ENCODE measurements at places on chromosomes 7 and 10.

DNA sequence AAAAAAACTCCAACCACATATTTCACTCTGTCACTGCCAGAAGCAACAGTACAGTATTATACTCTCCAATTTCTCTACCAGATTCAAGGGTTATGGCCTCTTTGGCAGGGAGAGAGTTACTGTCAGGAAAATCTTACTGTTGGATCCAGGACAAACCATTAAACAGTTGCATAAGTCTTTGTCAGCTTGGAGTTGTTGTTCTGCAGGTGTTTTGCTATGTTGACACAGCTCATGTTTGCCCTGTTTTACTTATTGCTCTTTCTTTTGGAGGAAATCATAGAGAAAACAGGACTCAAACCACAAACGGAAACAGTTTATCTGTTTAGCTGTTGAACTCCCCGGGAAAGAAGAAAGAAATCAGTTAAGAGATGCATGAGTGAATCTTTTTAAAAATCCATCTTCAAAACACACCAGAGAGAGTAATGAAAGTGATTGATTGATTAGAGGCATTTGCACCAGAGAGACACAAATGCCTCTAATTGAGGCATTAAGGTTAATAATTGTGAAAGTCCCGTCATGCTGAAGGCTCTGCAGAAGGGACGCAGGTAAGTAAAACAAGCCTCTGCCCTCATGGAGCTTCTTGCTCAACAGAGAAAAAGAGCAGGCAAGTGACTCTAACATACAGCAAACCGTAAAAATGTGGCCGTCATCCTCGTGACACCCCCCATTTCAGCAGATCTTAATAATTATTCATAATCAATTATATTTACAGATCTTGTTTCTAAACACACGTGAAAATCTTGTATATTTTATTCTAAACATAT is 38.7 kb upstream of the ARHGAP21 start:
- DNase-seq, result no peak

DNA sequence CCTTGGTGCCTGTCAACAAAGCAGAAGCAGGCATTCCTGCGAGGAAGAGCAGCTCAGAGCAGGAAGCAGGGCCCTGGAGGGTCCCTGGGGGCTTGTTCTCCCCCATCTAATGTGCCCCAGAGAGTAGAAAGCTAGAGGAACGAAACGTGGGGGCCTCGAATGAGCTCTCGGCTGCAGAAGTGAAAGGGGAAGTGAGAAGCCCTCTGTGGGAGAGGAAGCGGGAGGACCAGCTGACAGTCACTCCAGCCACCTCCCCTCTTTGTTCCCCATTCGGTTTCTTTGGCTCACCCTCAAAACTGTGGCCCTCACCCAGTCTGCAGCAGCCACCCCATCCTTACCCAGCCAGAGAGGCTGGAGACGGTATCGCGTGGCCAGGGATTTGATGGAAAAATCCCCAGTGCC is 25.0 kb downstream of the C10orf105 start:
- DNase-seq, result no peak

GRCh38 chr10:78774999-78775711 is 293.6 kb upstream of the ZMIZ1 start:
- DNase-seq, result no peak

- DNase-seq, result no peak
These were observed 7.4 kb downstream of the IFIT3 start for GRCh38 chr10:89335226-89335625.

- DNase-seq, result no peak
These were observed 187.6 kb upstream of the NEBL start for GRCh38 chr10:21084700-21085099.

GRCh38 chr10:11533328-11533781 is 78.1 kb downstream of the USP6NL start:
- no peak for DNase-seq

GRCh38 chr10:96672481-96673175 is 47.7 kb downstream of the PIK3AP1 start:
- no peak for DNase-seq

DNA sequence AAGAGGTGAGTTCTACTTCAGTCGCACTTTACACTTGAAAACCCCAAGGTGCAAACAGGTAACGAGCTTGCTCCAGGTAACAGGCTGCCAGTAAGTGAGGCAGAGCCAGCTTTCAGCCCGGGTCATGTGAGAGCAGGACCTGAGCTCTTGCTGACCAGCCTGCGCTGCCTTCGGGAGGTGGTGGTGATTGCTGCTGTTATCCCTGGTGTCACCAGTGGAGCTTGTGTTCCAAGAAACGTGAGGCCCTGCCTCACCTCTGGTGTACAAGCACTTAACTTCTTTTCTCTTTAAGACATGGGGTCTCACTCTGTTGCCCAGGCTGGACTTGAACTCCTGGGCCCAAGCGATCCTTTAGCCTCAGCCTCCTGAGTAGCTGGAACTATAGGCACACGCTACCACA is 265.0 kb downstream of the CELF2 start:
- no peak for DNase-seq

- DNase-seq, result no peak
These were observed 41.6 kb upstream of the AQP1 start for GRCh38 chr7:30869794-30870611.

DNA sequence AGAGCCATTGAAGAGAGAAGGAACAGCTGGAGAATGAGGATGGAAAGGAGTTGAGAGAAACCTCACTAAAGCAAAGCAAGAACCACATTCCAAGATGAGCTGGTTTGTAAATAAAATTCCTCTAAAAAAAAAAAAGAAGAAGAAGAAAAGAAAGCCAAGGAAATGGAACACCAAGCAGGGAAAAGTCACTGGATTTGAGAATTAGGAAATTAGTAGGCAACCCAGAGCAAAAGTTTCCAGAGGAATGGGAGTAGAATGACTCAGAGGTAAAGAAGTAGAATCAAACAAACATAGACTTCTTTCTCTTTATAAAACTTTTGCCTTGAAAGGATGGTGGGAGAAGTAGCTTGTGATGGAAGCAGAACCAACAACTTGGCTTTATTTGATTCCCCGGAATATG is 3.9 kb downstream of the CH25H start:
- no peak for DNase-seq
